ENCODE measurements at places on chromosomes 11 and 22. TPM values are rescaled to one million over a fixed set of nuclear protein-coding genes. Genes with fewer than 3 reads are reported as not detected.

Gene VSIG2
- 0.85 TPM for total RNA-seq

Gene KLHL35
- 4.9 TPM for total RNA-seq

Gene SEPTIN3
- not detected for total RNA-seq

Gene OR2AG1
- not detected for total RNA-seq

Gene JAM3
- 108 TPM for total RNA-seq

Gene OR4D5
- total RNA-seq = not detected

Gene PGA3
- total RNA-seq = not detected

Gene TOMT
- not detected for total RNA-seq
